ENCODE measurements at places on chromosomes 13 and 19.
A peak's percentile ranks its signal among the peaks of the same experiment; 100 is the strongest.

- DNase-seq: no peak
Measured at GRCh38 chr13:72507416-72508199, 219.8 kb downstream of the MZT1 start.

GRCh38 chr13:112895521-112896465 lies 73.2 kb upstream of the MCF2L start:
- DNase-seq: no peak

GRCh38 chr19:2249880-2250765 lies 1.0 kb downstream of the AMH start:
- no peak for DNase-seq

DNA sequence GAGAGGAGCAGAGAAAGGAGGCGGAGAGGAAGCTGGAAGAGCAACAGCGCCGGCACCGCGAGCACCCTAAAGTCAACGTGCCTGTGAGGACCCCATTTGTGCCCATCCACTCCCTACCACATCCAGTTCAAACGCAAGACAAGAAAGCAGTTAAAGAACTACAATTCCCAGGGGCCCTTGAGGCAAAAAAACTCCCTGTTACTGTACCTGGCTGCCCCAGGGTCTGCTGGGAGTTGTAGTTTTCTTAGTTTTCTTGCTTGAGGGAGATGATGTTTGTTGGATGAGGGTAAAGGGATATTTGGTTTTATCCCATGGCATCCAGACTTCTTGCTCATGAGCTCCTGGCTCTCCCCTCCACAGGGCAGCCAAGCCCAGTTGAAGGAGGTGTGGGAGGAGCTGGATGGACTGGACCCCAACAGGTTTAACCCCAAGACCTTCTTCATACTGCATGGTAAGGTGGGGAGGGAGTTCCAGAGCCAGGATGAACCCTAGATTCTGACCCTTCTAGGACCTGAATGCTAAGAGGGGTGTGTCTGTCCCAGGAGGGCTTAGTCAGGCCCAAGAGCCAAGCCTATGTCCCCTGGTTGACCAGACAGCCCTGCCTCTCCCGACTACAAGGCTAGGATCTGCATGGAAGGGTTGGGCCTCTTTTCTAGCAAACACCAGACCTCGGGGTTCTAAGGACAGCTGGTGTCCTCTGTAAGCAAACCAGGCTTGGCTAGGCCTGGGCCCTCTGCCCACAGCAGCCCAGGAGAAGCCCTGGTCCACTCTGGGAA lies 13.2 kb downstream of the NUCB1 start:
- no peak for DNase-seq

DNA sequence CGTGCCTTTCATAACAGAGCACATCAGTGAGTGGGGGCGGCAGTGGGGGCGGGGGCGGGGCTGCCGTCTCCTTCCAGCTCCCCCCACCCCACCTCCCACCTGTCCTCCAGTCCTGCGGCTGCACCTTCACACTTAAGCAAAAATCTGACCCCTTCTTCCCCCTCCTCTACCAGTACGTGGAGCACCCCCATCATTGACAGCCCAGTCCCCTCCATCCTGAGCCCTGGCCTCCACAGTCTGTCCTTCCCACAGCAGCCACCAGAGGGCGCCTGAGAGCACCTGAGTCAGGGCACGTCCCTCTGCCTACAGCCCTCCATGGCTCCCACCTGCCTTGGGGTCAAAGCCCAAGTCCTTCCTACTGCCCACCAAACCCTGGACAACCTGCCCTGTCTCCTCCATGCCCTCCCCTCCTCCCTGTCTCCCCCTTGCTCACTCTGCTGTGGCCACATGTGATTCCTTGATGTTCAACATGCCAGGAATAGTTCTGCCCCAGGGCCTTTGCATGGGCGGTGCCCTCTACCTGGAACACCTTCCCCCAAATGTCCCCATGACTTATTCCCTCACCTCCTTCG lies 4.0 kb downstream of the EBI3 start:
- DNase-seq: no peak

- DNase-seq: no peak
Measured at GRCh38 chr19:2043251-2043641, 7.8 kb downstream of the MKNK2 start.

DNA sequence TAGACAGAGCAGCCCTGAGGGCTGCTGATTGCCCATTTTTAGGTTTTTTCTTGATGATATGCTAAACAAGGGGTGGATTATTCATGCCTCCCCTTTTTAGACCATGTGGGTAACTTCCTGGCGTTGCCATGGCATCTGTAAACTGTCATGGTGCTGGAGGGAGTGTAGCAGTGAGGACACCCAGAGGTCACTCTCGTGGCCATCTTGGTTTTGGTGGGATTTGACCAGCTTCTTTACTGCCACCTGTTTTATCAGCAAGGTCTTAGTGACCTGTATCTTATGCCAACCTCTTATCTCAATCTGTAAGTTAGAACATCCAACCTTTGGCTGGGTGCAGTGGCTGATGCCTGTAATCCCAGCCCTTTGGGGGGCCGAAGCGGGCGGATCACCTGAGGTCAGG lies 148.0 kb downstream of the PTPRS start:
- no peak for DNase-seq

DNA sequence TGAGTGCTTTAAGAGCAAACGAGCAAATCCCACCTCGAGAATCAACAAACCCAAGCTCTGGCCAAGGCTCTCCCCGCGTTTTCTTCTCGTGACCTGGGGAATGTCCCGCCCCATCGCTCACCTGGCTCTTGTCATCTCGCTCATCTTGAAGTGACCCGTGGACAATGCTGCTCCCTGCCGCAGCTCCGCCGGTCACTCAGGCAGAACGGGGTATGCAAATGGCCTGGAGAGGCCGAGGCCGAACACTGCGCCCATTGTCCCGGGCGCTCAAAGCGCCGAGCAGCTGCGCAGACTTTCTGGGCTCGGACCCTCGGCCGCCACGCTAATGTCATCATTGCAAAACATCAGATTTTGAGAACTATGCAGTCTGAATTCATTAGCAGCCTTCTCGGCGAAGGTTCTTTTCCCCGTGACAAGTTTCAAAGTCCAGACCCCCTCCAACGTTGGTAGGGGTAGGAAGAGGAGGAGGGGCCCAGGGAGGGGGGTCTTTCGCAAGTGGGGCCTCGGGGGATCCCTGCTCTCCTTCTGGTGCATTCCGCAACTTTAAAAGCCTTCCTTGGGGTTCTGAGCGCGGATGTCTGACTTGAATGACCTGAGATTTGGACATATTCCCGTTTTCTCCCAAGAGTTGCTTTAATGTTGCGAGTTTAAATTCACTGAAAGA lies 39.7 kb downstream of the SOX1 start:
- no peak for DNase-seq

GRCh38 chr13:51821606-51822005 lies 17.6 kb upstream of the DHRS12 start:
- no peak for DNase-seq

DNA sequence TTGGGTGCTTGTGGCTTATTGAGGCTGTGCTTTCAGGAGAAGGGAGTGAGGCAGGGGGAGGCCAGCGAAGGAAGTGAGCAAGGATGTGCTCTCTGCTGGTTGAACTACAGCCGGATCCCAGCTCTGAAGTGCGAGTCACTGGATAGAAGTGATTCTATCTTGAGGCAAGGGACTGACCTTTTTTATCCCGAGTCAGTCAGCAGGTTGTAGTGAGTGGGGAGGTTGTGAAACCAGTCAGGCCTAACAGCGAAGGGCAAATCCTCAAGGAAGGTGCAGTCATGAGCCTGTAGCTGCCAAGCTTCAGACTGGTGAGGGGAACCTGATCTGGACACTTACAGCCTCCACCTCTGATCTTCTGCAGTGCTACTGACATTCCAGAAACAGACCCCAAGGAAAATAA lies 18.6 kb downstream of the SCEL start:
- no peak for DNase-seq

DNA sequence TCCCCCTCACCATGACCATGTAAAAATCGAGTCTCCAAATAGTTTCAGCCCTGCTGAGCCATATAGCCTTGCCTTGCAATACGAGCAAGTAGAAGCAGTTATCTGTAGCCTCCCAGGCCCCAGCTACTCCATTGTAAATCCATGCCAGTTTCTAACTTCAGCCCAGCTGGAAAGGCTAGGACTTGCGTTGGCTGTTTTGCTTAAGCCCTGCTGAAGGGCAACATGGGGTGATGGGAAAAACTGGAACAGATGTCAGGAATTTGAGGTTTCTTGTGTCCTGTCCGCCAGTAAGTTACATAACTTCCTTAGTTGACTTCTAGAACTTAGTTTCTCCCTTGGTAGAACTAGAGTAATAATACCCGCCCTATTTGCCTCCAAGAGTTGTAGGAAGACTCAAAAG lies 216.0 kb upstream of the SERP2 start:
- no peak for DNase-seq

DNA sequence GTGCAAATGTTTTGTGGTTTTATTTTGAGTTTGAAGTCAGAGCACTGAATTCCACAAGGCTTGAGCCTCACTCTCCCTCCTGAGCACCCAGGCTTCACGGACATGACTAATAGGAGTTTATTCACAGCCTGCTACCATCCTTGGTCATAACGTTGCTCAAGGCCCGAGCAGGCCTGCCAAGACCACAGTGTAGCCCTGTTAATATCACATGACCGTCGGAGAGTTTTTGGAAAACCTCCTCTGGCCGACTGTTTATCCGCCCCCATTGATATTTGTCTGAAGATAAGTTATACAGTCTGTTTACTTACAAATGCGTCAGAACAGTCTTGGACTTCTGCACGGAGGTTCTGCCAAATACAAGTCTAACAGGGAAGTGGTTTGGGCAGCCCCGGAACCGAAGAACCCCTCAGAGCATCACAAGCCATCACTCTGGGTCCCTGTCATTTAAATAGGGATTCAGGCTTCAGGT lies 89.9 kb downstream of the COL4A2 start:
- peak; percentile 99 for DNase-seq

GRCh38 chr13:112616586-112617362 lies 28.8 kb upstream of the TUBGCP3 start:
- DNase-seq: no peak

GRCh38 chr19:48945415-48945814 lies 9.3 kb upstream of the BAX start:
- no peak for DNase-seq

DNA sequence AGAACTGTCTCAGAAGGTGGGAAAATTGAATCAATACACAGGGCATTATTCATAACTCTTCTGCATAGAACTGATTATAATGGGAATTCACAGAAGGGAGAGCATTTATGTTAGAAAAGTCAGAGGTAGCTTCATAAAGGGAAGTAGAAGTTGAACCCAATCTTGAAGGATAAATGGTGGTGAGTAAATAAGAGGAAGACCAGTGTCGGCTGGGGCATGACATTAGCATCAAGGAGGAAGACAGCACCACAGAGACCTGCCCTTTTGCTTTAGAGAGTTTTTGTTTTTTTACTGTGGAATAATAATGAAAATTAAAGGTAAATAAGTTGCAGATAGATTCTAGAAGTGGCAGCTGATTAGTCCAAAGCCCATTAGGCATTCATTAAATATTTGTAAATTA lies 21.9 kb downstream of the CDC16 start:
- no peak for DNase-seq

DNA sequence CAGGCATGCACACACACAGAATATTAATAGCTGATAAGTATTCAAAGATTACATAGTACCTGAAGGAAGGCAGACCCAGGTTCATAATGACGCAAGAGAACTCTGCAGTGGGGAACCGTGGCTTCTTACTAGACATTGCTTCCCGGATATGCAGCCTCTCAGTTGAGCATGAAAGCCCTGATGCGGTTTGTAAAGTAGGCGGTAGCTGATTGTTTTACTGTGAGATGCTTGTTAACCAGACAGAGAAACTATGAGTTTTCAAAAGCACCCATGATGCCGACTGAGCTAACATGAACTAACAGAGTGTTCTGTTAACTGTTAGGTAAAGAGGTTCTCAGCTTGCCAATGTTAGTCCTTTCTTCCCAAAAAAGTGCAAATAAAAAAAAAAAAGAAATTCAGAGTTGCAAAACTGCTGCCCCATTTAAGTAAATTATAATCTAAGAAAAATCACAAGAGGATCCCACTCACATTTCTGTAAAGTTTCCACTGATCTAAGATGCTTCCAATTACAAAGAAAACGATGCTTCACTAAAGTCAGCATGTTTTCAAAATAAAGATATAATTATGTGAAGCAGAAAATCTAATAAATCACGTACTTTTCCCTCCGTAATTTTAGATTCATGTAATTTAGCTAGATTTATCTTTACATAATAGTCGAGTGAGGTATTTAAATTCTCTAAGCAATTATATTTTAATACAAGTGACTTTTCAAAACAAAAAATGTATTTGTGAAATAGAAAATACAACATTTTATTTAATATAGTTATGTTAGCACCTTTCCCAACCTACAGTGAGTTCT lies 2.2 kb downstream of the FLT1 start:
- DNase-seq: no peak

DNA sequence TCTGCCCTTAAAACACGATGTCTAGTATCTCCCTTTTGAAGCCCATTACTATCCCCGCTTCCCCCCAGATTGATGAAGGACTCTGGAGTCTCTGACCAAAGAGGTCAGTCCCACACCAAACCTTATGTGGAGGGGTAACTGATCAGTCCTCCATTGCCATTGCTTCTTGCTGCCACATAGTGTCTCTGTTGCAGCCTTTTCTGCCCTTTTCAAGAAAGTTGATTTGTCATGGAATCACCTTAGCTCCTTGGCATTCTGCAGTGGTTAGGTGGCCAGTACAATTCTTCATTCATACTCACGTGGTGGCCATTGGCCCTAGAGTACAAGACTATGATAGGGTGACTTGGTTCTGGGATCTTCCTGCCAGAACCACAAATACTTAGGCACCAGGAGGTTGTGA lies 8.4 kb upstream of the HTR2A start:
- DNase-seq: no peak

GRCh38 chr13:79361299-79361698 lies 44.8 kb downstream of the RBM26 start:
- DNase-seq: no peak

GRCh38 chr19:30336290-30336689 lies 35.9 kb upstream of the ZNF536 start:
- DNase-seq: no peak

GRCh38 chr13:32588736-32589135 lies 2.5 kb downstream of the PDS5B start:
- no peak for DNase-seq

DNA sequence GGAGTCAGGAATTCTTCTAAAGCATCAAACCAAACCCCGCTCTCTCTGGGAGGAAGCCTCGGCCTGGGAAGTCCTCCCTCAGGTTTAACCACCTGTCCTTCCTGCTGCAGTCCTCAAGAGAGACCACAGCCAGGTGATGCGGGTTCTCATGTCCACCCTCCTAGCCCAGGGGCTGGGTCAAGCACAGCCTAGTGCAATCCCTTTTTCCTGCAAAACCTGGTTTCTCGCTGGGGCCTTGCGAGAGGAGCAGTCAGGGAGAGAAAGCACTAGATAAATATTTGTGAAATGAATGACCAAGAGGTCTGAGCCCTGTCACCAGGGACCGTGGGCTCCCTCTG lies 2.4 kb downstream of the SLC8A2 start:
- no peak for DNase-seq

GRCh38 chr13:23159760-23160637 lies 20.8 kb upstream of the SGCG start:
- no peak for DNase-seq

GRCh38 chr13:94988654-94989053 lies 276.3 kb upstream of the SOX21 start:
- no peak for DNase-seq

DNA sequence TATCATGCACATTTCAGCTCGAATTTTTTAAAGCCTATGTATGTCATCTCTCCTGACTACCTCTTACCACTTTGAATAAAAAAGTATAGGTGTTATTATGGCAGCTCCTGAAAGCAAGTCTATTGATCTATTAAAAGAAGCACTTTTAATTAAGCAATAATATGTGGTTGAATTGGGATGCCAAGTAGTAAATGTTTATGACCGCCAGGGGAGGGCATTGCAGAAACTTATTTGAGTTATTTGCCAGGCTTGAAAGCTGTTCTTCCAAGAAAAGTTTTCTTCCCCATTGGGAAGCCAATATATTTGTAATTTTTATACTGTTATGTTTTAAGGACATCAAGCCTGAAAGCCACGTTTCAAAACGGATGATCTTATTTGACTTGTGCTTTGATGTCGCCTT lies 88.1 kb upstream of the SOX21 start:
- no peak for DNase-seq

All from amniotic stem cell (primary cell).